Ammon's horn (tissue), 1 donor: ENCODE measurements at places on chromosomes 3 and 15.

- DNase-seq, result no peak
Measured at GRCh38 chr15:59998950-59999611, 5.0 kb upstream of the FOXB1 start.

GRCh38 chr15:82751308-82751707 lies 41.6 kb upstream of the AP3B2 start:
- DNase-seq, result no peak

GRCh38 chr3:127038466-127038865 lies 55.6 kb downstream of the PLXNA1 start:
- no peak for DNase-seq

DNA sequence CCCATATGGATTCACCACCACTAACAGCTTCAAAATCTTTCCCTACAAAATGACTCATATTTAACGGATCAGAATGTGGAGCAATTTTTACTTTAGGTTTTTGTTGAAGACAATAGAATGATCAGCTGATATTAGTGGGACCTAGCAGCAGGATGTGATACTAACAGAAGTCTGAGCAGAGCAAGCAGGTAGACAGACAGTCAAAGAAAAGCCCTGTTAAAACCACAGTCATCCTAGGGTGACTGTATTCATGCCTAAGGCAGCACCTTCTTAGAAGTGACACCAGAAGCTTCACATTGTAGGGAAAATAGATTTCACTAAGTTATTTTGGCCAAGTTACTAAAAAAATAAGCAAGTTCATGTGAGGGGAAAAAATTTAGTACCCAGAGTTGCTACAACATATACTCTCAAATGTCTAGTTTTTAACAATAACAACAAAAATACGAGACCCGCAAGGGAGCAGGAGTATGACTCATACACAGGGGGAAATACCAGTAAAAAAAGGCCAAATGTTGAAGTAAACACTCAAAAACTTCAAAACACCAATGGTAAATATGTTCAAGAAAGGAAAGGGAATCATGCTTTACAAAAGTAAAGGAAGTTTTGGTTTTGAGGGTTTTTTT lies 590.9 kb downstream of the EPHA3 start:
- DNase-seq, result no peak

- DNase-seq, result no peak
Measured at GRCh38 chr15:91538782-91539181, 314.7 kb upstream of the SLCO3A1 start.

DNA sequence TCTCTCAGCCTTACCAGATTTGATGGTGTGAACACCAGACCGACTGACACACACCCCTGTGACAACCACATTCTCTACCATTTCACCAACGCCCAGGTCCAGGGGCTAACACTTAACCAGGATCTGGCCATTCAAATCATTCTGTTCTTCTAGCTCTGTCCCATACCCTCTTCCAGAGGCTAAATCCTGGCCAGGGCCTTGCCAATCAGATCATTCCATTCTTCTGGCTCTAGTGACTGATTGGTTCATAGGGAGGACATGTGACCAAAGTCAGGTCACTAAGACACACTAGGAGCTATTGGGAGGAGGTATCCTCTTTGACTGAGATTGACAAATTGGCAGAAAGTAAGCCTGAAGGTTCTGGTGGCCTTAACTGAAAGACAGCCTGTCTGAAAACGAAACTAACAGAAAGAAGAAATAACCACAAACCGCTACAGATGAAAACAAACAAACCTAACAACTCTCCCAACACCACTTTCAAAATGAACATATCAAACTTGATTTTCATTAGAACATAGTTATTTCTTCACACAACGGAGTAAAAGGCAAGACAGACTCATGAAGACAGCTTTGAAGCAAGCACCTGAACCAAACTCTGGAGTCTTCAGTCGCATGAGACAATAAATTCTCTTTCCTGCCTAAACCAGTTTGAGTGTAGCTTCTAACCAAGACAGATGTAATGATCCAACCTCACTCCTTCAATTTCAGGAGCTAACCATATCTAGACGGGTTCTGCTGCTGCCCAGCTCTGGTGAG lies 68.5 kb downstream of the TRANK1 start:
- DNase-seq, result peak; percentile 23

DNA sequence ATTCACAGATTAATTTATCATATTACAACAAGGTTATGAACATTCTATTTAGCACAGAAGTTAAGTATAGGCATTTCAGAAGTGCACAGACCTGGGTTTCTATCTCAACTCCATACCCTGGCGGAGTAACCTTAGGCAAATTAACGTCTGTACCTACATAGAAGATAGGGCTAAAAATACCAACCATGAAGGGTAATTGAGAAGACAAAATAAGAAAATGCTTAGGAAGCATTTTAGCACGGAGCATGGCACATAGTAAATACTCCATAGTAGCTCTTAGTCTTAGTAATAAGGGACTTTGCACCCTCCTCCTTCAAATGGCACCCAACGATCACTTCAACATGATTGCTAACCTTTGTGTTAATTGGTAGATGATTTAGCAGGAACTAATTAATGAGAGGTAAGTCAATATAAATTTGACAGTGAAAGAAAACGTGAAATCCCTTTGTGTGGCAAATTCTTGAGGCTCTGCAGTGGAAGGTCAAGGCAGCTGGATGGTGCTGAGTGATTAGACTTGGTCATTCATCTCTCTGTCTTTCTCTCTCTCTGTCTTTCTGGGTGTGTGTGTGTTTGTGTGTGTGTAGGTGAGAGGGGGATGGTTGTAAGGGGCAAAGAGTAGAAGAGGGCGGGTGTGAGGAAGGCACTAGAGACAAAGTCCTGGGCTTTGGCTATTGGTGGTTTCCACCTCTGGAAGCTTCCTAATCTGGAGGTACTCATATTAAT lies 131.1 kb upstream of the PHLDB2 start:
- no peak for DNase-seq

DNA sequence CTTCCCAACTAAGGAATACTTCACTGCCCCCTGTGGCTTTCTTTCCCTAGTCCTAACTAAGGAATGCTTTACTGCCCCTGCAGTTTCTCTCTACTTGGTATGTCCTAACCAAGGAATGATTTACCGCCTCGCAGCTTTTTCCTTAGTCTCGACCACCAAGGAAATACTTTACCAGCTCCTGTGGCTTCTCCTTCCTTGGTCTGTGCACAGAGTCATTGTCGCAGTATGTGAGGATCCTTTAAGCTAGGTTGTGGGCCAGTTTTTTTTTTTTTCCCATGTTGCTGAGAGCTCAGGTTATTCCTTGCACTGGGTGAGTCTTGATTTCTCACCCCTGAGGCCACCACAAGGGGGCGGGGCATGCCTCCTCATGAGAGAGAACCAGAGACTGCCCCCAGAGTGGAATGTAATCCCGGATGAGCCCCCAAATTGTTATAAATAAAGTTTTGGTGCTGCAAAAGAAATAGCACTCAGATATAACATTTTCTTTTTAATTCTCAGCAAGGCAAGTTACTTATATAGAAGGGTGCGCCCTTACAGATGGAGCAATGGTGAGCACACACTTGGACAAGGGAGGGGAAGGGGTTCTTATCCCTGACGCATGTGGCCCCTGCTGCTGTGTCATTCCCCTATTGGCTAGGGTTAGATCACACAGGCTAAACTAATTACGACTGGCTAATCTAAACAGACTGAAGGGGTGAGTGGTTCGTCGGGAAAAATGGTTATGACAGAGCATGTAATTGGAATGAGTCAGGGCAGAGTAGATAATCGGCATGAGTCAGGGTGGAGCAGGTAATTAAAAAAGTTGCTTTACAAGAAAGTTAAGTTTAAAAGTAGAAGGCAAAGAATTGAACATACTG lies 27.0 kb downstream of the NDUFB4 start:
- no peak for DNase-seq

DNA sequence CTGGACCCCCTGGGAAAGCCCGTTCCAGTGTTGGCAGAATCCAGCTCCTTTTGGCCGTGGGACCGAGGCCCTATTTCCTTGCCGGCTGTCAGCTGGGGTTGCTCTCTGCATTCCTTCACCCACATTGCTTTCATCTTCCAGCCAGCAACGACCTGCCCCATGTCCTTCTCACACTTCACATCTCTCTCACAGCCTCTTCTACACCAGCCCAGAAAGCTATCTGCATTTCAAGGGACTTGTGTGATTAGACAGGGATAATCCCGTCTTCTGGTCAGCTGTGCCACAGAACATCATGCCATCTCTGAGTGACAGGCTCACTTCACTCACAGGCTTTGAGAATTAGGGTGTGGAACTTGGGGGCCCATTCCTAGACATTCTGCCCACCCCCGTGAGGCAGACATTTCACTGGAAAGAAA lies 16.4 kb downstream of the EFCC1 start:
- no peak for DNase-seq

DNA sequence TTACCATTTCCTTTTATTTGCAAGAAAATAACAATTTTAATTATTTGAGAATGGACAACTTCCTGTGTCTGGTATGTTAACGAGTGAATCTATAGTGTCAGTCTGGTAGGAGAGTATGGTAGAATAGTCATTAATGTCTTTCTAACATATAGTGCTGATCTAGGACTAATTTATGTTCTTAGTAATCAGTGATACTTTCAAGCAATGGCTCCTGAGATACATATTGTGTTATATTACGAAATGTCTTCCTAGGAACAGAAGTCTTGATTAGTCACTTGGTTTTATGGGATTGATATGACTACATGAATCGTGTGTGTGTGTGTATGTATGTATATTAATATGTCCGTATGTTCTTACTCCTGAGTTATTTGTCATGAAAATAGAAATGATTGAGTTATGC lies 66.6 kb upstream of the PAQR5 start:
- no peak for DNase-seq
